T-helper 9 cell (primary cell): ENCODE measurements at places on chromosomes 11 and 22.

DNA sequence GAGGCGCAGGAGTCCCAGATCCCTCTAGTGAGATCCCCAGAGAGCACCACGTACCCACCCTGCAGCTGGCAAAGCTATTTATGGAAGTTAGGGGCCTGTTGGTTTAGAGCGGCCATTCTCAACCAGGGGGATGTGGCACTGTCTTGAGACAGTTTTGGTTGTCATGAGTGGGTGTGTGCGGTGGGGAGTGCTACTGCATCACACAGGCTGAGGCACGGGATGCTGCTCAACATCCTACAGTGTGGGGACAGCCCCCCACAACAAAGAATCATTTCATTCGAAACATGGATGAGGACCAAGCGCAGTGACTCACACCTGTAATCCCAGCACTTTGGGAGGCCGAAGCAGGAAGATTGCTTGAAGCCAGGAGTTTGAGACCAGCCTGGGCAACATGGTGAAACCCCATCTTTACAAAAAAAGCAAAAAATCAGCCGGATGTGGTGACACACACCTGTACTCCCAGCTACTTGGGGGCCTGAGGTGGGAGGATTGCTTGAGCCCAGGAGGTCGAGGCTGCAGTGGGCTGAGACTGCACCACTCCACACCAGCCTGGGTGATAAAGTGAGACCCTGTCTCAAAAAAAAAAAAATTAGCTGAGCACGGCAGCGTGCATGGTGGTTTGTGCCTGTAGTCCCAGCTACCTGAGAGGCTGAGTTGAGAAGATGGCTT lies 28.2 kb downstream of the GGT5 start:
- DNase-seq, result no peak

DNA sequence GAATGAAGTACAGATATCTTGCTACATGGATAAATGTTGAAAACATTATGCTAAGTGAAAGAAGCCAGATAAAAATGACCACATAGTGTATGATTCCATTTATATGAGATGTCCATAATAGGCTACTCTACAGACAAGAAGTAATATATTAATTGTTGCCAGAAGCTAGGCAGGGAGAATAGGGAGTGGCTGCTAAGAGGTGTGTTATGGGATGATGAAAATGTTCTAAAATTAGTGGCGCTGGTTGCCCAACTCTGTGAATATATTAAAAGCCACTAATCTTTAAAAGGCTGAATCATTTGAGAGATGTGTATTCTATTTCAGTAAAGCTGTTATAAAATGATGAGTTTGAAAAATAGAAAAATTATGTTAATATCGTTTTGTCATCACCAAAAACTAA lies 144.4 kb downstream of the NCAM1 start:
- DNase-seq, result no peak

DNA sequence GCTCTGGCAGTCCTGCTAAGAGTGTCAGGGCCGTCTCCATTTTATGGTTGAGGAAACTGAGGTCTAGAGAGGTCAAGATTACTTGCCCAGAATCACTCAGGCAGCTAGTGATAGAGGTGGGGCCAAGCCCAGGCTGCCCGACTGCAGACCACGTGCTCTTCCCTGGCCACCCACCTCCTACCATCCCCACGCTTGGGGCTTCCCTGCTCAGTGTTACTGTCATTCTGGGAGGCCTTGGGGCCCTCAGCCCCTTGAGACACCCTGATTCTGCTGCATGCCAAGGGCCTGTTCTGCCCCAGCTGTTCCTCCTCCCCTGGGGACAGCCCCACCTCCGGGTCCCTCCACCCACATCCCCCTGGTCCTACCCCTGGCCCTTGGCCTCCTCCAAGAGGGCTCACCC lies 17.2 kb upstream of the TAB1 start:
- DNase-seq, result no peak

DNA sequence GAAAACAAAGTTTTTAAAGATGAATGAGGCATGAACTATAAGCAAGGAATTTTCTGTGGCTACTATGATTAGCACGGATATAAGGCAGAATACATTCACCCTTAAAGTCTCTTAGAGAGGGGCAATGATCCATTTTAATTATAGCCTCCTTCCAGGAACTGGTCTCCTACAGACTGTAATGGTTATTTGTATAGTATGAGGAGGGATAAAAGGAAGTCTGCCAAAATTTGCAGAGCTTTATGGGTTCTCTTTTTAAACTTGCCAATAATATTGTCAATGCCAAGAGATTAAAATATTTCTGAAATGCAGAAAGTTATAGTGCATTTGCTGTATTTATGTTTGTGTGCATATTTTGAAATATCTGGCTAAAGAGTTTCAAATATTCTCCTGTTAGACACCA lies 271.4 kb upstream of the LUZP2 start:
- DNase-seq, result no peak

DNA sequence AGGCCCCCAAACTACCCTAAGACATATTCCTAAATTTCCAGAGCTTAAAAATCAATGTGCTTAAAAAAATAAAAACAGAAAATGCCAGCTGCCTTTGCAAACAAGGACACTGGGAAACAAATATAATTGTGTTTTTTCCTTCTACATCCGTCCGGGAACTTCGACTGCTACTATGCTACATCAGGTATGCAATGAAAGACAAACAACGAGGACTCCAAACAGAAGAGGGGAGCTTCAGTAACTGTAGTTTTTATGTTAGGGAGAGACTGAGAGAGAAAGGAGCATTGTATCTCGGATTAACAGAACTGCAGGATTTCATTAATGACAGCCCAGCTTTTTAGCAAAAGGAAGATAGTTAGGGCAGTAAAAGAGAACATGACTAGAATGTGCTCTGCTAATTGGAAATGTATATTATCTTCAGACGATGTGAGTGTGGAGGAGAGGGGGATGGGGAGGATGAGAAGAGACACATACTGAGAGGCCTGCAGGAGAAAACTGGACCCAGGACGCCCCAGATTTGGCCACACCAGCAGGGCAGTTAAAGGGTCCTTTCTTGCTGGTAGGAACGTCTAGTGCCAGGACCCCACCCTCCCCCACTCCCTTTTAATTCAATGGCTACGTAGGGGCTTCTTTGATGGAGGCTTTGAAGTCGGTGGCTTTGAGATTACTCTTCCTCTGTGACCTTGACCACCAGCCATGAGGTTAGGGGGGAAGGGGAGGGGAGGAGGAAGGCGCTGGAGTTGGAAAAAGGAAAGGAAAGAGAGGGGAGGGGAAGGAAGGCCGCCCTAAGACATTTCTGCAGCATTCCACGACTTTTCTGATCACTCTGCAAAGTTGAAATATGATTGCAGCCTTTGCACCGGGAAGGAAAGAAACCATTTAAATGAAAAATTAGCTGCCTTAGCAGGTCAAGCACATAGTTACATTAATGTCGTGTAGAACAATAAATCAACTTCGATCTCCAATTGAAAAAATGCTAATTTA lies 187.1 kb downstream of the BLID start:
- no peak for DNase-seq

DNA sequence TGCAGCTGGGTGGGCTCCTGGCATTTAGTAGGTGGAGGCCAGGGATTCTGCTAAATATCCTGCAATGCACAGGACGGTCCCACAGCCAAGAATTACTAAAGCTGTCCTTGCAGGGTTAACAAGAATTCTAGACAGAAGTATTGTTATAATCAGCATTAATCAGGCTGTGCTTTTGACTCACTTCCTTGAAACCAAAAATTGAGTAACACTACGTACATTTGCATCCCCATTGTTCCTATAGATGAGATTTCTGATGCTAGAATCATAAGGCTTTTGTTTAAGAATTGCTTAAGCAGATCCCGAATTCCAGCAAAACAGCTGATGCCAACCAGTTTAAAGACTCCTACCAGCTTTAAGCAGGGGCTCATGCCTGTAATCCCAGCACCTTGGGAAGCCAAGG lies 11.4 kb downstream of the SLC6A5 start:
- no peak for DNase-seq

DNA sequence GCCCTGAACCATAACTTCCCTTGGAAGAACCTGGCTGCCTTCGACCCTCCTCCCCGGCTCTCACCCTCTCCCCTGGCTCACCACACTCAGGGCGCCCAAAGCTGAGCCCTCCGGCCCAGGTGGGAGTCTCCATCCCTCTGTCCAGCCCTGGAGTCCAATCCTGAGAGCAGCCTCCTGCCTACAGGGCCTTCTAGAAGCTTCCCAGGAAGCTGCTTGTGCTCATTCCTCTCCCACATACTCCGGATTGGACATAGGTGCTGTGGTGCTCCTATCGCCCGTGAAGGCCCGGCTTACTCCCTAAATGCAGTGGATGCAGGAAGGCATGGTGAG lies 1332.0 kb downstream of the BRD1 start:
- DNase-seq, result no peak

- no peak for DNase-seq
Observed at GRCh38 chr11:86492370-86493010, 117.8 kb downstream of the CCDC81 start.

GRCh38 chr11:8739309-8739793 lies 56.8 kb downstream of the RPL27A start:
- no peak for DNase-seq

GRCh38 chr11:17724020-17724908 lies 4.9 kb downstream of the MYOD1 start:
- no peak for DNase-seq

DNA sequence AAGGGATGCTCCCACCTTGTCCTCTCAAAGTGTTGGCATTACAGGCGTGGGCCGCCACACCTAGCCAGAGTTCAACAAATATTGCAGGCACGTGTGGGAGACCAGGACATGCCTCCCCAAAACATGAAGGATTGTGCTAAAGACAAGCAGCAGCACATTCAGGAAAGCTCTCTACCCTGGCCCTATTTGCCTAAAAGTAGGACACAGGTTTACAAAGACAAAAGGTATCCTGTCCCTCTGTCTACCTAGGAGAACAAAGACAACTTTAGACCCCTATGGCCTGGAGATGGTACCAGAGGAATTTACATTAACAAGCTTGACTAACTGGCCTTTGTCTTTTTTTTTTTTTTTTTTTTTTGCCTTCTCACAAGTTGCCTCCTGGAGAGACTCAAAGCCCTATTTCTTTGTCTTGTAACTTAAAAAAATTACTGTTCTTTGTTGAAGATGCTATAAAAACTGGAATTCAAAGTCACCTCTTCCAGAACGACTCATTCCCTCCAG lies 859 bp upstream of the ACCS start:
- no peak for DNase-seq

DNA sequence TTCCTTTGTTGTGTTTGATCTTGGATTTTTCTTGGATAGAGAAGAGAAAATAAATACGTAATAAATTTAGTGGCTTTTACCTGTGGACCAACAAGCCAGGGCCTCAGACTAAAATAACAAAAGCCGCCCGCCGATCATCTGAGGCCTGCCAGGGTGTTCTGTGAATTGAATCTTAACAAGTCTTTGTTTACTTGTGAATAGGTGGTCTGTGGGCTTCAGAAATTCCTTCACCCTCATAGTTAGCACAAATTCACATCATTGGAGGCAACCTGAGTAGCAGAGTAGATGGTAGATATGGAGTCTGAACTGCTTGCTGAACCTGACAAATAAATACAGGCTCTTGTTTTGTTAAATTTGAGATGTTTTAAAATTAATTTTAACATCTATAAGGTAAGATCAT lies 176.3 kb upstream of the MTNR1B start:
- no peak for DNase-seq

GRCh38 chr11:108733479-108734116 lies 68.7 kb downstream of the DDX10 start:
- no peak for DNase-seq

- no peak for DNase-seq
Observed at GRCh38 chr11:44036811-44037657, 10.7 kb upstream of the ACCSL start.

DNA sequence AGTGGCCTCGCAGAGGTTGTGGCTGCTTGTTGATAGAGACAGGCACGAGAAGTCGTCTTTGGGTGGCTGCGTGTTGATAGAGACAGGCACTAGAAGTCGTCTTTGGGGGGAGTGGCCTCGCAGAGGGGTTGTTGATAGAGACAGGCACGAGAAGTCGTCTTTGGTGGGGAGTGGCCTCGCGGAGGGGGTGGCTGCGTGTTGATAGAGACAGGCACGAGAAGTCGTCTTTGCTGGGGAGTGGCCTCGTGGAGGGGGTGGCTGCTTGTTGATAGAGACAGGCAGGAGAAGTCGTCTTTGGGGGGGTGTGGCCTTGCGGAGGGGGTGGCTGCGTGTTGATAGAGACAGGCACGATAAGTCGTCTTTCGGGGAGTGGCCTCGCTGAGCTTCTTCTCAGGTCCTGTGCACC lies 328.8 kb downstream of the TBC1D22A start:
- no peak for DNase-seq

- DNase-seq, result no peak
Observed at GRCh38 chr11:9862981-9863380, 199.1 kb downstream of the SWAP70 start.

- DNase-seq, result no peak
Observed at GRCh38 chr11:100646545-100646944, 40.5 kb upstream of the ARHGAP42 start.

DNA sequence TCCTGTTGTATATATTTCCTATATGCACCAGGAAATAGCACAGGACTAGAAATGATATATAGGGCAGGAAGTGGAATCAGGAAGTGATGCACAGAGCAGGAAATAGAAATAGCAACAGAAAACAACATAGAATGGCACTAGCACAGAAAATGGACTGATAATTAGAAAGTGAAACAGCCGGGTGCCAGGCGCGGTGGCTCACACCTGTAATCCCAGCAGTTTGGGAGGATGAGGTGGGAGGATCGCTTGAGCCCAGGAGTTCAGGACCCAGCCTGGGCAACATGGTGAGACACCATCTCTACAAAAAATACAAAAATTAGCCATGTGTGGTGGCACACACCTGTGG lies 10.0 kb upstream of the RELT start:
- no peak for DNase-seq

- no peak for DNase-seq
Observed at GRCh38 chr11:109553284-109553683, 131.3 kb downstream of the C11orf87 start.

GRCh38 chr11:12239396-12239795 lies 129.0 kb downstream of the MICAL2 start:
- DNase-seq, result no peak

GRCh38 chr11:30377347-30377746 lies 54.4 kb downstream of the ARL14EP start:
- DNase-seq, result no peak

DNA sequence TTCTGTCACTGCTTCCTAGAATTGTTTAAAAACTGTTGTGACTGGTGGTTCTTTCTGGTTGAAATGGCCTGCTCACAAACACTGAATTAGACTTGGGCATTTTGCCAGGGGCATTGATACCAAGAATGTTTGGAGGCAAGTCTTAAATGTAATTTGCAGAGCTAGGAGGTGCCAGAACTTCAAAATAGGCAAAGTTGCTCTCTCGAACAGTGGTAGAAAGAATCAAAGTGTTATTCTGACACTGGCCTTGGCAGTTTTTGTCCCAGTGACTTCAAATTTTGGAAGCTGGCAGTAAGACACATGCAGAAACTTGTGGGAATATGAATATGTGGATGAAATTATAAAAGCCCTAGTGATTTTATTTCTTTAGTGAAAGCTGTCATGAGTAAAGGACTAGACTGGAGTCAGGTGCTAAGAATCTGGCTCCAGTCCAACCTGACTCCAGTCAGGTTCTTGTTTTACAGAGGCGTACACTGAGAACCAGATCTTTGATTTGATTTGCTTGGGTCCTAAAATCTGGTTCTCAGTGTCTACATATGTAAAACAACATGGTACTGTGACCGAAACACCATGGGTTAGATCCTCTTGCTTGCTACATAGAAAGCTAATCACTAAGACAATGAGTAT lies 20.9 kb downstream of the SVIP start:
- DNase-seq, result no peak

GRCh38 chr11:64996710-64997380 lies at the start of gene BATF2:
BATF2 (minus strand) TSS chr11:64996971; CDS start chr11:64996914, 57 bp downstream.
- no peak for DNase-seq

- DNase-seq, result no peak
Observed at GRCh38 chr11:46034041-46034440, 87.2 kb downstream of the PHF21A start.

GRCh38 chr11:61787928-61788491 lies 4.4 kb downstream of the TMEM258 start:
- DNase-seq, result no peak
